ENCODE measurements at places on chromosomes 3 and 15.

GRCh38 chr3:74332165-74332564, 282.3 kb downstream of the CNTN3 start:
- DNase-seq = no peak

- no peak for DNase-seq
These were observed 120.7 kb downstream of the MBNL1 start for GRCh38 chr3:152389316-152389934.

DNA sequence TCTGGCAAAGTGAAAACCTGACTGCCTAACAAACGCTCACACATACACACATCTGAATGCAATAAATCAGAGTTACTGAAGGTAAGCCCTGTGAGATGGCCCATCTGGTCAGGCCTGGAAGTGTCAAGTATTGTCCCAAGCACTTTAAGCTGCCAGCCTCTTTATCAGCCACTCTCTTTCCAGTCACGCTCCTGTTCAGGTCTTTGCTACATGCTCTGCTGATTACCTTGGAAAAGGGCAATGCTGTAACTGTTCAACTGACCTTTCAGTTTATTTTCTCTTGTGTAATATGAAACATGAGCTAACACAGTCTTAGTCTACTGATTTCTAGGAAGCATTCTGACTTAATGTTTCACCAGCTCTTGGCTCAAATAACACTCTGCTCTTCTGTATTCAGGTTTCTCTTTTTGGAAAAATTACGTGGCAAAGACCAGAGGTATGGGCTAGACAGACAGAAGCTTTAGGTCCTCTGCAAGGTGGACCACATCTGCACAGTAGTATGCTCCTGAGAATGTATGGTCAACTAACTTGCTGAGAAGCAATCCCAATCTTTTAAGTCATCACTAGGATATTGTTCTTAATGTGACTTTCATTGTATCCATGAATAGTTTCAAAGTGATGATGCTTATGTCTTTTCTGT, 44.5 kb downstream of the GBE1 start:
- DNase-seq = no peak

GRCh38 chr3:18840535-18841137, 307.7 kb upstream of the KCNH8 start:
- no peak for DNase-seq

DNA sequence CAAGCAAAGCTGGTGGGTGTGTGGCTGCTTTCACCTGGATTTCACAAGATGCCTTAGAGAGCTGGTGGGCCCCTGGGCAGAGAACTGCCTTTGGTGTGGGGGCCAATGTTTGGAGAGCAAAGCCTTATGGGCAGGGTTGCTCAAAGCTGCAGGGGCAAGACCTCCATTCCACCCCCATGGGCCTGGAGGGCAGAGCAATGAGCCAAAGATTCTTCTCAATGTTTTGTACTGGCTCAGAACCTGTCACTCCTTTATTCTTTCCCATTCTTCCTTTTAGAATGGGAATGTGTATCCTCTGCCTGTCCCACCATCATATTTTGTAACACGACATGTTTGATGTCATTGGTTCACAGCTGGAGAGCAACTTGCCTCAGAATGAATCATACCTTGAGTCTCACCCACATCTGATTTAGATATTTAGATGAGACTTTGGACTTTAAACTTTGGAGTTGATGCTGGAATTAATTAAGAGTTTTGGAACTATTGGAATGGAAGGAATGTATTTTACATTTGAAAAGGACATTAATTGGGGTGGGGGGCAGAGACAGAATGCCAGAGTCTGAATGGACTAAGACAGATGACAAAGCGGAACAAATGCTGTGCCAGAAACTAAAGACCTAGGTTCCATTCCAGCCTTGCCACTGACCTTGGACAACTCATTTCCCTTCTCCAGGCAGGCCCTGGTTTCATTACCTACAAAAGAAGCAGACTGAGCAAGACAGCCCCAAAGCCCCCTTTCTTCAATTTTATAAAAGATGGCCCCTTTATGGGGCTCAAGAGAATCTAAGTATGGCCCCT, 72.9 kb downstream of the DAPK2 start:
- DNase-seq = no peak

GRCh38 chr15:88654430-88655102, 15.8 kb downstream of the ISG20 start:
- no peak for DNase-seq

GRCh38 chr15:53548236-53548635, 211.2 kb downstream of the WDR72 start:
- no peak for DNase-seq

DNA sequence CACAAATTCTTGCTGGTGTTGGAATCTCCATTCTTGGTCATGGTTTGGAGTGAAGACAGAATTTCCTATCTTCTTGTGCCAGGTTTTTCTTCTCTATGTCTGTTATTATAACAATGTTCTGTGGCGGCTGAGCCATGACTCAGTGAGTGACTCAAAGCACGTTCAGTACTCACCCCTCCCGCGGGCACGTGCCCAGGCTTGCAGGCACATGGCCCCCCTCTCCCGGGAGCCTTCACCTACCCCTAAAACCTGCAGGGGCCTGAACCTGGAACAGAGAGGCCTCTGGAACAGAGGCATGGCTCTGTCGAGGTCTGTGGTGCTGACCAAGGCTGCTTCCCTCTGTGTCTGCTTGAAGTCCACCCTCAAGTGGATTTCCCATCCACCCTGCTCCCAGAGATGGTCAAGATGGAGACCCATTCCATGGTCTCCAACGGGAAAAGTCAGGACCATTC, 27.6 kb downstream of the PLXNB1 start:
- no peak for DNase-seq

DNA sequence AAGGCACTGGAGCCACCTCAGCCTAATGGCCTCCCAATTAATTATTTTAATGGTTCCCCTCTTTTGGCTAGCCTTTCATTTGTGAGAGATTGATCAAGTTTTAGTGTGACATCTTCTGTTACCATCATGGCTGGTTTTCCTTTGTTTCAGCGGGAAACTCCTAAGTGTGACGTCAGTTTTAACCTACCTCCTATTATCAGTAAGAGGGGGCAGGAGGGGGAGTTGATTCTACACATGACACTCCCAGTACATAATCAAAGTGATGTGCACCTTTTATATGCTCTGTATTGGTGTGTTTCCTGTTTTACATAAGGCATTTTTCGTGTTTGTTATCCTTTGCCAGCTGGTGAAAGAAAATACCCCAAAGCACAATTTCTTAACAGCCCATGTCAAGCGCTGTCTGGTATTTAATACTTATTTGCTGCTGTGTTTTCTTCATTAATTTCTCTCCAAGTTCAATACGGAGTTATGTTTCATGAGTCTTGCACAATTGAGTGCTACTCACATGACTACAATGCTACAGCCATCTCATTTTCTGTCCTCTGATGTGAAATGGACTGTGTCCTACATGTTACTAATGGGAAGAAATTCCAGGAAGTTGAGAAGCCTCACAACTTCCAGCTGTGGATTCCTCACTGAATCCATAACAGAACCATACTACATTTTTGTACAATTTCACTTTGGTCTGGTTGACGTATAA, 52.2 kb upstream of the POLR2M start:
- DNase-seq = no peak

- no peak for DNase-seq
These were observed 18.4 kb downstream of the CCK start for GRCh38 chr3:42247576-42248027.

GRCh38 chr3:68667346-68667745, 265.0 kb downstream of the TAFA4 start:
- no peak for DNase-seq

DNA sequence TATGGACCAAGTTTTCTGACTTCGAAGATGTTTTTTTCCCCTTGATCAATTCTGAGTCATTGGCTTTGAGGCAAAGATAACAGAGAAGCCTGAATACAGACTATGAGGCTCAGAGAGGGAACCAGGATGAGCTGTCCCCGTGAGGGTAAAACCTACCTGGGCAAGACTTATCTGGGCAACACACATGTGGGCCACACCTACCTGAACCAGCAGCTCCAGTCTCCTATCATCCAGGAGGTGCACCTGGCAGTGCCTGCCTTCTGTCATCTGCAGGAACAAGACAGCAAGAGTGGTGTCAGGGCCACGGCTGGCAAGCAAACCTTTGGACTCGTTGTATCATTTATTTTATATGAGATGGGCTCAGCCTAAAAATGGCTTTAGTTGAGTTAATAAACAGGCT, 72.6 kb downstream of the FRMD4B start:
- no peak for DNase-seq

GRCh38 chr3:115783938-115784738, 160.8 kb downstream of the GAP43 start:
- DNase-seq = peak; percentile 75

- DNase-seq = no peak
These were observed 16.2 kb downstream of the CEP19 start for GRCh38 chr3:196695849-196696226.

DNA sequence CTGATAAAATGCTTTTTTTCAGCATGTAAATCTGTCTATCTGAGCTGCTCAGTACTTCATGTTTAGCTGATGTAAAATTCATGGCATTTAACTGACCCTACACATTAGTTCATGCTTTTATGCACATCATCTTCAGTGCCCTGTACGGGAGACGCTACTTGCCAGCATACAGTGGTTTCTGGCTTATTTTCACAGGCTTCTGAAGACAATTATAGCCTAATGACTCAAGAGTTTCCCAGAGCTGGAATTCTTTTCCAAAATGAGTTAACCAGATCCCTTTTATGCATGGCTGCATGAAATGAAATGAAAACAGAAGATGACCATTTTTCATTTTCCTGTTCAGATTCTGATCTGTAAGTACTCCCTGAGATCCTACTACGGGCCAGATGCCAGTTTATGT, 1061.5 kb downstream of the ROBO2 start:
- DNase-seq = no peak

- no peak for DNase-seq
These were observed 38.0 kb downstream of the SRPRB start for GRCh38 chr3:133843634-133844033.

- no peak for DNase-seq
These were observed 204.3 kb downstream of the BBX start for GRCh38 chr3:107727102-107727501.

- DNase-seq = no peak
These were observed 41.9 kb upstream of the CCNB2 start for GRCh38 chr15:59063042-59063441.

- DNase-seq = no peak
These were observed 199.3 kb upstream of the TBC1D5 start for GRCh38 chr3:17941766-17942165.

DNA sequence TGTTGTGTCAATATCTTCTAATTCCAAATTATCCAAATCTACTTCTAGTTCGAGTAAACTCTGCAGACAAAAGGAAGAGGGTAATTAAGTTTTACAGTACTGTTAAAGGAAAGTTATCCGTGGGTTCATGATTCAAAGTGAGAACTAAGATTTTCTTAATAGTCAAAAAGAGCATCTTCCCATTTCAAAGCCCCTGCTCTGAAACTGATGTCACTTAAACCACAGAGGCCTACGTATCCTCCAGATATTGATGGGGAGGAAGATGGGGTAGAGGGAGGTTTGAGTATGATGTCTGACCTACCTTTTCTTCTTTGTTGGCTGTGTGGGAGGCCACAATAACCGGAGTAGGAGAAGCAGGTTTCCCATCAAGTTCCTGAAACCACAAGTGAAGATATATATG, 14.1 kb downstream of the MRPS22 start:
- DNase-seq = no peak

DNA sequence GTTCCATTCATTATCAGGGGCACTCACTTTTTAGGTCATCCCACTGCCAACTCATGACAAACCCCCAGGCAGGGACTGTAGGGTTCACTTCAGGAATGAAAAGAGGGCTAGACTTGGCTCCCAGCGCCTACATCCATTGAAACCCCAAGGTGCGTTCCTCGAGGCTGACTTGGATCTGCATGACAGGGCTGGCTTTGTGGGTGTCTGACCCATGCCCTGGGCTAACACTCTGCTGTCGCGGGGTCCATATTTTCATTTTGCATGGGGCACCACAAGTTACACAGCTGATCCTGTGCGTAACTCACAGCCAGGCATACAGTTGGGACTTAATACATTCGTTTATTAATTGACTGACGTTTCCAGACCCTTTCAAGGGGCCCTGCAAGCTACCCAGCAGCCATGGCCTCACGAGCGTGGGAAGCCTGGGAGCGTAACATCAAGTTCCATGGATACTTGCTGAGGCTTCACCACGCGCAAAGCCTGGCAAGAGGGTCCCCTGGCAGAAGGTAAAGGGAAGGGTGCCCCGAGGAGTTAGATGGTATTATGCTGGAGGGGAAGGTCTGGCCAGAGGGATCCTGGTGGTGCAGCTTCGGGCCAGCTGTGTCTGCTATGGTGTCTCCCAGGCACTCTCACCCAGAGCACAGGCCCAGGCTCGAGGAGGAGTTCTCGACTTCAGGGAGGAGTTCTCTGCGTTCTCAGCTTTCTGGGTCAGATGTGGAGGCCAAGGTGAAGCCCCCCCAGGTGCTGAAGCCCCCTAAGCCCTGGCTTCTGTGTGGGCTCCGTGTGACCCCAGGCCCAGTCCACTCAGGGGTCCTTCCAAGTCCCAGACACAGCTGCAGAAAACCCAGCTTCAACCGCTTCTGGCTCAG, 85.4 kb downstream of the ADAMTS17 start:
- DNase-seq = no peak

DNA sequence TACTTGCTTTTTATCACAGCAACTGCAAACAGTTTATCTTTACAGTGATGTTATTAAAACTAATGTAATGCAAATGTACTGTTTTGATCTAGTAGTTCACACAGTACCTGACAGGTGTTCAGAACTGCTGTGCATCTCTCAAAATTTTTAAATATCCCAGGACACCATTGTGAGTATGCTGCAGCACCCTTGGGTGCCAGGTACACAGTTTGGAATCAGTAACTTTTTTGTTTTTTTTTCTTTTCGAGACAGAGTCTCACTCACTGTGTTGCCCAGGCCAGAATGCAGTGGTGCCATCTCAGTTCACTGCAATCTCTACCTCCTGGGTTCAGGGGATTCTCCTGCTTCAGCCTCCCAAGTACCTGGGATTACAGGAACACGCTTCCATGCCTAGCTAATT, 3.0 kb downstream of the KNL1 start:
- no peak for DNase-seq
